ENCODE measurements at places on chromosomes 4 and X.

DNA sequence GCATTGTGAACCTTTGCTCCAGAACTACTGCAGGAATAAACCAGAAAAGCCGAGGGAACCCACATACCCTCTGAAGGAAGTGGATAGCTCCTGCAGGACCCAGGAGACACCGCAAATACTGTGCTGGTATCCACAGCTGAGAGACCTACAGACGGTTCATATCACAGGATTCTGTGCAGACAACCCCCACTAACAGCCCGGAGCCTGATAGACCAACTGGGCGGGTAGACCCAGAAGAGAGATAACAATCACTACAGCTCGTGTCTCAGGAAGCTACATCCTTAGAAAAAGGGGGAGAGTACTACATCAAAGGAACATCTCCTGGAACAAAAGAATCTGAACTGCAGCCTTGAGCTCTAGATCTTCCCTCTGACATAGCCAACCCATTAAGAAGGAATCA, 150.8 kb downstream of the FRAS1 start:
- no peak for DNase-seq

GRCh38 chr4:120683897-120684540, 238.5 kb downstream of the PRDM5 start:
- no peak for DNase-seq

DNA sequence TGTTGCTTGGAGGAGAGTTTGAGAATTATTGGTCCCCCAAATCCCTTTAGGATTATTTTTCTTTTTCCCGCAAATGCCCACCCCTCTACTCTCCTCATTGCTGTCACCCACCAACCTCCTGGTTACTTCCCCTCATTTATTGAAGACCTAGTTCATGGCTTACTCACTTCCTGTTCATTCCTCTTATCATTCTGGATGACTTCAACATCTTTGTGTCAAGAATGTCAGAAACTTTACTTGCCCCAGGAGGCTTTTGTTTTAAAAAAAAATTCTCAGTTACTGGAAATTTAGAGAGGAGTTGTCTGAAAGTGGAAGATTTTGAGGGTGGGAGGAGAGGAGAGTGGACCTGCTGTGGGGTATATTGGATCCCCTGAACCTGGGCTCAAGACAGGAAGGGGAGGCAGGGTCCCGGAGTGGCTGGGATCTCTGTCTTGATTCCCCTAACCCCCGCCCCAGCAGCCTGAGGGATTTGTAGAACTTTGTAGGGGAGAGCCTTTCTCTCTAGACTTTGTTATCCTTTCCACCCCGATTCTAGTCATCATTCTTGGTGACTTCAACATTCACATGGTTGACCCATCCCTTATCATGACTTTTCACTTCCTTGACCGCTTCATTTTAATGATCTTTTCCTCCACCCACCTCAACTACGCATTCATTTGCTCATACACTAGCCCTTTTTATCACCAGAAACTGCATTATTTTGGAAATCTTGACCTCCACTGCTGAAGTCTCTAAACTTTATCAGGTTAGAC, 69.9 kb upstream of the ESX1 start:
- DNase-seq, result no peak

GRCh38 chr4:94678896-94679295, 78.9 kb upstream of the BMPR1B start:
- DNase-seq, result no peak

DNA sequence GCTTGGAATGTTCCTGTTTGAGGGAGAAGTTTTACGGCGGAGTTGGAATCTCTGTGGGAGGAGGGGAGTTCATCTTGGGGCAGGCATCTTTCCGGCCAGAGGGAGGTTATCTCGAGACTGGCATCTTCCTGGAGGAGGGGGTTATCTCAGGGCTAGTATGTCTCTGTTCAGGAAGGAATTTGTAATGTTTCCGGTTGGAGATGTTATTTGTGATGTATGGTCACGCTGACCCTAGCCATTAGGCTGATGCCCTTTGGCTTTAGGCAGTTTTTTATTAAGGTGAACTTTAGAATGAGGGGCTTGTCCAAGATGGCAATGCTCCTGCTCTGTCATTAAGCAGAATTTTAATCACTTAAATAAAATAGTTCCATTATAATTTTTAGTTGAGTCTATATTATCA, 449.7 kb downstream of the PCDH10 start:
- DNase-seq, result no peak

Measured in NCI-H774 (cell line).